HAP-1 (cell line): ENCODE measurements at places on chromosomes 4 and X.

DNA sequence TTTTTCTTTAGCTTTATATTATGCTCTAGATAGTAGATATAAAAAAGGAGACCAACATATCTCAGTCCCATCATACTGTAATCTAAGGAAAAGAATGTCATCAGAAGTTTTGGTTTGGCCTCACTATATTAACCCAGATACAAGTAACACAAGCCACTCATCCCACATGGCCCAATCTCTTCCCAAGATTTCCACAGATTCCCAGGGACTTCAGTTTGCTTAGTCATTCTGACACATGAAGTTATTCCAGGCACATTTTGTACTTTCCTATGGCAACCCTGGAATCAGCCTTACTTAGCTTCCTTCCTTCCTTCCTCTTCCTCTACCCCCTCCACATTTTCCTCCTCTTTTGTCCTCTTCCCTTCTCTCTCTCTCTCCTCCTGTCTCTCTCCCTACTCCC lies 21.7 kb upstream of the DCLK2 start:
- DNase-seq: no peak

GRCh38 chr4:150949943-150950342 lies 65.1 kb downstream of the LRBA start:
- DNase-seq: no peak

DNA sequence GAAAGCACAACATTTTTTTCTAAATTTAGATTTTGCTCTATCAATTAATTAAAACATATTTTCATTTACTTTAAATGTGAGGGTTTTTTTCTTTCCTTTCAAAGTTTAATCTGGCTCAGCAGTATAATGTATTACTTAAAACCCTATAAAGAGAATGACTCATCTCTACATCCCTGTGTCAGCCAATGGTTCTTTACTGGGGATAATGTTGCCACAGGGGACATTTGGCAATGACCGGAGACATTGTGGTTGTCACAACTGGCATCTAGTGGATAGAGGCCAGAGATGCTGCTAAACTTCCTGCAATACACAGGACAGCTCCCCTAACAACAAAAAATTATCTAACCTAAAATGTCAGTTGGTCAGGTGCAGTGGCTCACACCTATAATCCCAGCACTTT lies 53.8 kb downstream of the SYNPO2 start:
- DNase-seq: no peak

DNA sequence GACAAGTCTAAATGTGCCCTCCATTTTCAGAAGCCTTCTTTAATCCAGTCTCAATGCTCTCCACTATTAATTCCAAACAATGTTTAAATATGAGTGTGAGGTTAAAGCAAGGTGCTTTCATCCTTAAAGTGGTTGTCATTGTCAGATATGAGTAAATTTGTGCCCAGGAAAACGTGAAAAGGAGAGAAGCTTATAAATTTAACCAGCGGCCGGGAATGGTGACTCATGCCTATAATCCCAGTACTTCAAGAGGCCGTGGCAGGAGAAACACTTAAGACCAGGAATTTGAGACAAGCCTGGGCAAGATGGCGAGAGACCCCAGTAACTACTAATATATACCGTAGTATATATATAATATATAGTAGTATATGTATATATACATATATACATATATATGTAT lies 270.0 kb downstream of the ARHGAP24 start:
- peak; percentile 53 for DNase-seq

- DNase-seq: peak; percentile 74
Measured at GRCh38 chr4:90127223-90127705, at the start of gene CCSER1. TSS of gene CCSER1 (plus strand) at chr4:90127394.

DNA sequence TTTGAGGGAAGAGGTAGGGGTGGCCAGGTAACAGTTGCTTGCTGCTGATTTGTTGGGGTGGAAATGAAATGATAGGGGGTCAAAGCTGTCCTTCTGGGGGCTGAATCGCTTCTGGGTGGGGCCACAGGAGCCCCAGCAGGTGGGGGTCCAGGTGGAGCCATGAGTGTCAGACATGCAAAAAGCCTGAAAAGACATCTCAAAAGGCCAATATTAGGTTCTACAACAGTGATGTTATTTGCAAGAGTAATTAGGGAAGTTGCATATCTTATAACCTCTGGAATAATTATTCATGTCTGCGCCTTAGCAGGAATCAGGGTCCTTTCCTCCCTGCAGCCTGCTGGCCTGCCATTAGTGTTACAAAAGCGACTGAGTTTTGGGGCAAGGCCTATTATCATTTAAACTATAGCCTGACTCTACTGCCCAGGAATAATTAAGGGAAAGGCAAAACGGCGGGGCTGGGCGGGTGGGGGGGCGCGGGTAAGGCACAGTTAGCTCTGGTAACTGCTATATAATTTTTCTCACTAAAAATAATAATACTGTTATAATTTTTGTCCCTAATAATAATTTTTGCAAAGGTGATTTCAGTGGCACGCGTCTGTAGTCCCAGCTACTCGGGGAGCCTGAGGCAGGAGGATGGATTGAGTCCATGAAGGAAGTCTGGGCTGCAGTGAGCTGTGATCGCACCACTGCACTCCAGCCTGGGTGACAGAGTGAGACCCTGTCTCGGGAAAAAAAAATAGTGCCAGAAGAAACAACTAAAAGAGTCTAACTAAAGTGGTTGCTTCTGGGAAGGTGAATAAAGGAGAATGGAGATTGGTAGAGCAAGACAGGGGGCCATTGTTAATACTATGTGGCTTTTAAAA lies 145.7 kb downstream of the MAGEB17 start:
- no peak for DNase-seq

DNA sequence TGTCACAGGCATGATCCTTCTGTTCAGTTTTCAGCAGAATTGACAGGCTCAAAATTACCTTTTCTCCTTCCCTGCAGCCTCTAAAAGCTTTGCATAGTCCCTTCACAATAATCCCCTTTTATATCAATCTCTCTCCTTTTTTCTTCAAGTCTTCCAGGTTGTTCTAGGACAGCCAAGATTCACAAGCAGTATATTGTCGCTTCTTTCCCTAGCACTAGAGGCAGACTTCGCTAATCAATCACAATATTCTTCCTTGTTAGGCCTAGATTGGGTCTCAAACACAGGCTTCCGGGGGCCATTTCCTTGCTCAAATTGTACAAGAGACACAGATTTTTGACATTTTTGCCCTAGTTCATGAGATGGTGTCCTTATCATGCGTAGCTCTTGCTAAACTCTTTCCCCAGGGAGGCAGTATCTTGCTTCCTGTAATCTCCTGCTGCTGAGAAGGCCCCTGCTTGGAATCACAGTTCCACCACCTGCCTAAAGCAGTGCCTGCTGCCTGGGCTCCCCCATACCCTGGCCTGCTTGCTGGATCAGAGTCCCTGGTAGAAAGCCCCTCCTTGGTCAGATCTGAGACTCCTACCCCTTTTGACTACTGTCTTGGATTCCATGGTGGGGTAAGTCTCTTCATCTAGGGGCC lies 57.3 kb downstream of the DMP1 start:
- DNase-seq: no peak

- DNase-seq: no peak
Measured at GRCh38 chr4:113312529-113312928, 263.1 kb downstream of the ANK2 start.

- DNase-seq: no peak
Measured at GRCh38 chr4:16334601-16335000, 108.3 kb upstream of the TAPT1 start.

GRCh38 chrX:37380256-37380655 lies 31.1 kb downstream of the PRRG1 start:
- DNase-seq: no peak

GRCh38 chrX:47840111-47840510 lies 3.4 kb downstream of the ZNF81 start:
- DNase-seq: no peak

GRCh38 chr4:41510179-41510578 lies 27.8 kb upstream of the LIMCH1 start:
- no peak for DNase-seq

DNA sequence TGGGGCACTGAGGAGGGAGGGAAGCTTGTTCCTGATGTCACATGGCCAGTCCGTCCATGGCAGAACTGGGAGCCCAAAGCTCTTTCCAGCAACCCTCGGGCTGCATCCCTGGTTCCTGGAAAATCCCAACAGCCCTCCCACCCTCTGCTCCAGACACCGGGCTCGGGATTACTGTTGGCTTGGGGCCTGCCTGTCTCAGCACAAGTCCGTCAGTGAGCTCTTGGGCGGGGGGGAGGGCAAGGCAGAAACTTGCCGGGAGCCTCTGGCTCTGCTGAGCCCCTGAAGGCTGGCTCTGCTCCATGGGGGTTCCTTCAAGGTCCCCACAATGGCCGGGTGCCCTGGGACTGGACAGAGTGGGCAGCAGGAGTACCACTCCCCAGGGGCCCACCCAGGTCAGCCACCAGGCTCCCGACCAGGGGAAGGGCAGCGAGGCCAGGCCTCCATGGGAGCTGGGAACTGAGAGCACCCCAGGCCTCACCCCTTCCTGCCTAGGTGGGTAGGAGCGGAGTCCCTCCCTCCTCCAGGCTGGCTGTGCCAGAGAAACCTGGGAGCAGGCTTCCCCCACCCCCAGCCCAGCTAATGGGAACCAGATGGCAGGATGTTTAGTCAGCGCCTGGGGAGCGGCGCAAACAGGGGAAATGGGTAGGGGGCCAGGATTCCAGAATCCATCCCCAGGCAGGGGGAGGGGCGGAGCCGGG lies 6.4 kb upstream of the HAUS7 start:
- DNase-seq: no peak

DNA sequence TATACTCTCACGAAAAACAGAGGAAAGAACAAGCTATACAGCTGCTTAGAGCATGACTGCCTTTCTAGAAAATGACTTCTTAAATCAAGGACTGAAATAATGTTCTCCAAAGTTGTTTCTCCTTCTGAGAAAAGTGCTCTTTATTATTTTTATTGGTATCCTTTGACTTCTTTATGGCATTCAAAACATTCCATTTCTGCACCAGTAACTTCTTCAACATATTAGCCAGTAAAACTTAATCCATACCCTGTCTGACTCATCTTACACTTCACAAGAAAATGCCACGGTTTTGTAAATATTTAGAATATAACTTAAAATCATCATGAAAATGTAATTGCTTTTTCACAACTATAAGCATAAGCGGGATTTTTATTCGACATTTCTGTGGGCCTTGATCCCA lies 180.4 kb downstream of the NR3C2 start:
- DNase-seq: no peak

DNA sequence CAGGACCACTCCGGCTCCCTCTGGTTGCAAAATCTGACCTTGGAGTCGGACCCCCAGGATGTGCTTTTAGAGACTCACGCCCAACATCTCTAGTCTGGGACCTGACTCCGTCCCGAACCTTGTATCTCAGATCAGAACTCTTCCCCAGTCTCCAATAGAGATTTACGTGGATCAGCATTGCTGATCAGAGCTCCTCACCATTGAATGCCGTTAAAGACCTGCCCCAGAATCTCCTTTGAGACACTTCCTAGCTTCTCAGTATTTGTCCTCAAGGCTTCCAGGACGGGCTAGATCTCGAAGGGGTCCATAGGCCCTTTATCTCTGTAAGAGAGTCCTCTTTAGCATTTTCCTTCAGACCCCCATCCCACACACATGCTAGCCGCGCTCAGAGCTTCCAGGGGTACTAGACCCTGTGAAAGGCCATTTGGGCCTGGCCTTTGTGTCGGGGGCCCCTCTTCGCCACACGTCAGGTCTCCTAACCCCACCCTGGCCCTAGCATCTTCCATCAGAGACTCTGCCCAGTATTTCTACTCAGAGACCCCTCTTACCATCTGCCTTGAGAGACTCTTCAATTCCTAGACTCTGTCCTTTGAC lies 662 bp downstream of the UBA1 start:
- DNase-seq: no peak

GRCh38 chr4:20251031-20251795 lies 492 bp upstream of the SLIT2 start:
- peak; percentile 37 for DNase-seq

- DNase-seq: no peak
Measured at GRCh38 chr4:139658185-139658584, 7.4 kb upstream of the MGST2 start.

- no peak for DNase-seq
Measured at GRCh38 chr4:145843148-145843547, 95.5 kb downstream of the ZNF827 start.

GRCh38 chrX:20128670-20129069 lies 12.0 kb upstream of the MAP7D2 start:
- DNase-seq: peak; percentile 44

DNA sequence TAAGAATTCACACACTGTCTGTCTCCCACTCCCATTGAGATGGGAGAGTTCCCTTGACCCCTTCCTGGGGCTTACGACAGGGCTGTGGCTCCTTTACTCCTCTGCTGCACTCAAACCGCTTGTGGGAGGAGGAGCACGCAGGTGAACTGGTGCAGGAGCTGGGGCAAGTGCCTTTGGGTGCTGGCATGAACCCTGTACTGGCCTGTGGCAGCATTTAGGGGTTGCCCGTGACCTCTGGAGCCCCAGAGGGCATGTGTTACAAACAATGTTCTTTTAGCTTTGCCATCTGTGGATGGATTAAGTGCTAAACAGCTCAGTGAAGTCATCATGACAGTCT lies 21.8 kb upstream of the FTHL17 start:
- no peak for DNase-seq

DNA sequence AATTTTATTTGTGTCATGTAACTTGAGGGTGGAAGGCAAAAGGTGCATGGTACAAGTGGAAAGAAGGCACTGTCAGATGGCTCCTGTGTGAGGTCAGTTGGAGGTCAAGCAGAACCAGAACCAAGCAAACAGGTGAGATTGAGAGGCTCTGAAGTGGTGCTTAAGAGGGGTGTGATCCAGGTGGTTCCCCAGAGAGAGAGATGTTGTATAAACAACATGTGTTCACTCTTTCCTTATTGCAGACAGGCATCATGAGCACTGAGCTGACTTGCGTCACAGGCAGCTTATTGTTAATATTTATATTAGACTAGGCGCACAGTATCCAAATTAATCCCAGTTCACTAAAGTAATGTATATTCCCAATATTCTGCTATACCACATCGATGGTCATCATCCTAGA lies 56.8 kb downstream of the CXCL13 start:
- DNase-seq: no peak

GRCh38 chr4:6641164-6641970 lies 882 bp downstream of the MRFAP1 start:
- DNase-seq: peak; percentile 43
